ENCODE measurements at places on chromosomes 3 and 15.

DNA sequence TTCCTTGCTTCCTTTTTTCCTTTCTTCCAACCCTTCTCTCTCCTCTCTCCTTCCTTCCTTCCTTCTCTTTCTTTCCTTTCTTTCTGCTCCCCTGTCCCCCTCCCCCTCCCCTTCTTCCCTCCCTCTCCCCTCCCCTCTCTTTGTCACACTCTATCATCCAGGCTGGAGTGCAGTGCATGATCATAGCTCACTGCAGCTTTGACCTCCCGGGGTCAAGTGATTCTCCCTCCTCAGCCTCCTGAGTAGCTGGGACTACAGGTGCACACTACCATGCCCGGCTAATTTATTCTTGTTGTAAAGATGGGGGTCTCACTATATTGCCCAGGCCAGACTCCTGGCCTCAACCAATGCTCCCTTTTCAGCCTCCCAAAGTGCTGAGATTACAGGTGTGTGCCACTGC, 18.7 kb downstream of the NFKBIZ start:
- no peak for DNase-seq

GRCh38 chr15:29403772-29404171, 134.2 kb upstream of the NSMCE3 start:
- no peak for DNase-seq

- DNase-seq = no peak
Observed at GRCh38 chr3:139974809-139975425, 39.9 kb downstream of the CLSTN2 start.

DNA sequence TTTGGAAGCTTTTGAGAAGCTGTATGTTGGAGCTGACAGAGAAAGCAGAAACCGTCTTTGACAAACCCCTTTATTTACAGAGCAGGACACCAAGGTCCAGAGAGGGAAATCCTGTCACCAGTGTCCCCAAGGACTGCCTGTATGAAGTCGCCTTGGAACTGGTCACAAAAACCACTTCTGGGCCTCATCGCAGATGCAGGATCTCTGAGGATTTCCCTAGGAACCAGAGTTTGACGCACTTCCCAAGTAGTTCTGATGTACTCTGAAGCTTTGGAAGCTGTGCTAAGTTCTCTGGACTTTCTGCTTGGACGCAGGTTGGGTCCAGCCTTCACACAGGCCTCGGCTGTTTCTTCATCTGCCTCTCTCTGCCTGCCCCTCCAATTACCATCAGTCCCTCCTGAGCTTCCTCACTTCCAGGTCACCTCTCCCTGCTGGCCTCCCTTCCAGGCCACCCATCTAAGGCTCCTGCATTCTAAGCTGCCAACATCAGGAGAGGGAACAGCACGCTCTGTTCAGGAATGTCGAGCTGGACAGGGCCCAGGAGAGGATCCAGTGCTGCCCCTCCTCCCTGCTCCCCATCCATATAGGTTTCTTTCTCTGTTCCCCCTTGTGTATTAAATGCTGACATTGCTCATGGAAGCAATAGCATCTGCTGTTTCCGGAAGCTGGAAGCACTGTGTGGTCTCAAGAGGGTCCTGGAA, 270.8 kb downstream of the OPA1 start:
- DNase-seq = no peak

DNA sequence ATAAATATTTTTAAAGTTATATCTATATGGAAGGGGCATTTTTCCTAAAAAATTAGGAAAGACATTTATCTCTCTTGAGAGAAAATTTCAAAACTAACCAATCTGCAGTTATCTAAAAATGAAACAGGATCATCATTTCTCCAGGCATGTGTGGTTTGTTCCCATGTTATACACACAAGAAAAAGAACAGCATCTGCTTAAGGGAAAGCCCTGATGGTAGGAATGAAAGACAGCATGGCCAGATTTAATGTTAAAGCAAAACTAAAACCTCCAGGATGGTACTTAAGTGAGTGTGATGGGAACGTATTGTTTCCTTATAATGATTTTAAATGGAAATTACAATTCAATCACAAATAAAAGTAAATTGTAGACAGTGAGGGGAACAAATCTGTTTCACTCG, 46.2 kb upstream of the GYG1 start:
- no peak for DNase-seq

DNA sequence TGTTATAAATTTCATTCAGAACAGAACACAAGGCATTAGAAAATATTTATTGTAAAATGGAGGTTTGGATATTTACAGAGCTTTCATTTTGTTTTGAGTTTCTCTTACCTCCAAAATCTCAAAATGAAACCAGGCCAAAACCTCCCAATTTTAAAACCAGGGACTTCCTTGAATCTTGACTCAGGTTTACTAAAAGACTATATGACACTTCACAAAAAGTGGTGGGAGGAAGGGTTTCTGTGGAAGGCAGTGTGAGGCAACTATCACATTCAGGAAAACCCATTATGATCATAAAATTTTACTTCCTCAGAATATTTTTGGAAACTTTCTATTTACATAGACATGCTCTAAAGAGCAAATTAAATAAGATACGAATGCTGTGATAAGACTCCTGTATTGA, 205.8 kb upstream of the EOMES start:
- DNase-seq = no peak

- DNase-seq = no peak
Observed at GRCh38 chr15:56369234-56369633, 4.0 kb downstream of the TEX9 start.

- DNase-seq = peak; percentile 76
Observed at GRCh38 chr3:52238761-52239701, at the start of gene TWF2. Gene TWF2 (minus strand): TSS chr3:52239158. CDS start chr3:52239016, 142 bp downstream.

DNA sequence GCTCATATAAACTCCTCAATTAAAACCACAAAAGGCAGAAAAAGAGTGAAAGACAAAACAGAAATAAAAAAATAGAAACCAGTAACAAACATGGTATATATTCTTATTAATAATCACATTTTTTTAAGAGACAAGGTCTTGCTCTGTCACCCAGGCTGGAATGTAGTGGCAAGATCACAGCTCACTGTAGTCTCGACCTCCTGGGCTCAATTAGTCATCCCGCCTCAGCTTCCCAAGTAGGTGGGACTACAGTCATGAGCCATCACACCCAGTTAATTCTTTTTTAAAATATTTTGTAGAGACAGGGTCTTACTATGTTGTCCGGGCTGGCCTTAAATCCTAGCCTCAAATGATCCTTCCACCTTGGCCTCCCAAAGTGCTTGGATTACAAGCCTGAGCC, 37.1 kb downstream of the FAM240A start:
- DNase-seq = no peak

GRCh38 chr3:193732391-193732790, 139.4 kb downstream of the OPA1 start:
- no peak for DNase-seq

GRCh38 chr3:46132565-46132964, 75.5 kb downstream of the CCR1 start:
- no peak for DNase-seq

DNA sequence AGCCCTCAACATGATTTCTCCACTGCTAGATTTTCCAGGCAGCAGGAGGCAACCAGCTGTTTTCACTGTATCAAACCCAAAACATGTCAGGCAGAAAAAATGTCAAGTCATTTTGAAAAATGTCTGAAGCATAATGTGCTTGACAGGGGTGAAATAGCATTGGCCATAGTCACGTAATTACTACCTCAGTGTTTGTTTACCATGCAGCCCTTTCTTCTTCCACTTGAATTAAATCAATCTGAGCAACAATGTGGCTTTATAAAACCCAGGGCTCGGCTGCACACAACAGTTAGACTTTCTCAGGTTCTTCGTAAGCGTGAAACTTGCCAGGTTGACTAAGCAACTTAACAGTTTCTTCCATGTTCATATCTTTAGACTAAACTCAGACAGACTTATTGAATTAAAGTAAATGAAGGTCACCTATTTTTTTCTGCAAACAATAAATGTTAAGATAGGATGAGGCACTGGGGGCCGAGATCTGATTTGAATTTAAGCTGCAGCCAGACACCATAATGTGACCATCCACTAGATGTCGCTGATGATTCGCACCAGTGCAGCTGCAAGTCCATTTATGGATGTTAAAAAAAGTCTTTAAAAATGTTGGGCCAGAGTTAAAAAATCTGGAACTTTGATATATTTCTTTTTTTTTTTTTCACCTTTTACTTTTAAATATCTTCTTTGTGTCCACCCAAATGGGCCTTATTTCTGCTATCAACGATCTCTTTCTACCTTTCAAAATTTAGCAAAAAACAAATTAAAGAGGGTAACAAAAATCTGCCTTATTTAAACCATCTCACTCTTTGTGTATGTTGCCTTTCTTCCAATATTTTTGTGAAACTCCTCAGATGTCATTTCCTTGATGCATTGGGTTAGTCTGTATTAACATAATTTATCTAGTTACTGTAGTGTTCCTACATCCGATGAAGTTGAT, 305.9 kb downstream of the CACNA2D3 start:
- DNase-seq = no peak

GRCh38 chr3:182732232-182733015, 60.9 kb upstream of the ATP11B start:
- DNase-seq = no peak

DNA sequence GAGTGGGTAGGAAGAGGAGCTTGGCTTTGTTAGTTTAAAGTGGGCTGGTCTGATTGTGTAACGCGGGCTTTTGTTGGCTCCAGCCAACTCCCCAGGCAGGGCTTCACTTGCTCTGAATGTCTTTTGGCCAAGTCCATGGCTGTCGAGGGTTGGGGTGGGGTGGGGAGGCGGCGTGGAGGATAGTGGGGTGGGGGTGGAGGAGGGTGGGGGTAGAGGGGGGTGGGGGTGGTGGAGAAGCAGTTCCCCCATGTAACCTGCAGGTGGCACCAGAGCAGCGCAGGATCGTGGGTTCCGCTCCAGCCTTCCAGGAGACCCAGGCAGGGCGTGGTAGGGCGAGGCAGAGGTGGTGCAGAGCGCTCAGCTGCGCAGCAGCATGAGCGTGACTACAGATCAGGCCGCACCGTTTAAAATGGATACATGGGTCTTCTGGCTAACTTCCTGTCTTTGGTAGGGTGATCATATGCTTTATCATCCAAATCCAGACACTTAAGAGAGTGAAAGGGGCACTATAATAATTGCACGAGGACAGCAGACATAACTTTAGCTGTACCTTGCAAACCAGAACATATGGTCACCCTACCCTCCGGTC, 28.3 kb downstream of the GOLGA6A start:
- peak; percentile 29 for DNase-seq

- DNase-seq = no peak
Observed at GRCh38 chr15:67531379-67531914, 10.5 kb downstream of the C15orf61 start.

DNA sequence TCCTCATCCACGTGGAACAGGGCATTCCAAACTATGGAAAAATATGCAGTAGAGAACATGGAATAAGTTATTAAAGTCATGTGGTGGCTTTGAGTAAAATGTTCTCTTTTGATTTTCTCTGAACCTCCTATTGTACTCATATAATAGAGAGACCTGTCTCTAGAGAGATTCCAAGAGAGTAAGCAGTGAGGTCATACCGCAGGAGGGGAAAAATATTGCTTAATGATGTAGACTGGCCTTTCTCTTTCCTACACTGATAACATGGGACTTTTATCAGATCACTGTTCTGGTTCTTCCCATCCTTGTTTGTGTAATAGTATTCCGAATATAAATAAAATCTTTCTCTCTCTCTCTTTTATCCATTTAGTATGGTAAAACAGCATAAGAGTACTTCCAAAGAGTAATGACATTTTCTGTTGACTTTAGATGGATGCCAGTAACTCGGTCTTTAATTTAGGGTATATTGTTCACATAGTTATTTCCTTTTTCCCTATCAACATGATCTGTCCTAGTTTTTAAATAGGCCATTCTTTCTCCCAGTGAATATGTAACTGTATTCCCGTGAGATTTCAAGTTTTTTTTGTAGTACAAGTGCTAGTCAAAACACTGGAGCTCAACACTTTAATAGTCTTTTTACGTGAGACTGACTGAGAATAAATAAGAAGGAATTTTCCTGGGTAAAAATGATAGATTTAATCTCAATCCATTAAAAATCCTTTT, 814.0 kb upstream of the LMCD1 start:
- DNase-seq = no peak

- DNase-seq = no peak
Observed at GRCh38 chr3:71805199-71805598, 20.3 kb upstream of the PROK2 start.

DNA sequence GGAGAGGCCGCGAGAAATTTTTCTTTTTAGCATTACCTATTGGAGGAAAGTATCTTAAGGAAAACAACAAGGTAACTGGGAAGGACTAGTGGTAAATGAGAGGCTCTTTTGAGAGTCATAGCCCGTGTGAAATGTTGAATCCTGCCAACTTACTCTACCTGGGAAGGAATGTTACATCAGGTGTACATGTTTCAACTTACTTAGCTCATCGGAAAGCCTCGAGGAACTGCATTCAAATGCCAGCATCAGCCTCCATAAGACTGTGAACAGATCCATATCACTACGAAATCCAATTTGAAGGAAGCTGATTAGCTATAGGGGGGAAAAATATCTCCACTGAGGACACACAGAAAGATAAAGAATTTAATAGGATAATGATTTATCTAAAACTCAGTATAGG, 72.3 kb upstream of the PDZRN3 start:
- DNase-seq = no peak

DNA sequence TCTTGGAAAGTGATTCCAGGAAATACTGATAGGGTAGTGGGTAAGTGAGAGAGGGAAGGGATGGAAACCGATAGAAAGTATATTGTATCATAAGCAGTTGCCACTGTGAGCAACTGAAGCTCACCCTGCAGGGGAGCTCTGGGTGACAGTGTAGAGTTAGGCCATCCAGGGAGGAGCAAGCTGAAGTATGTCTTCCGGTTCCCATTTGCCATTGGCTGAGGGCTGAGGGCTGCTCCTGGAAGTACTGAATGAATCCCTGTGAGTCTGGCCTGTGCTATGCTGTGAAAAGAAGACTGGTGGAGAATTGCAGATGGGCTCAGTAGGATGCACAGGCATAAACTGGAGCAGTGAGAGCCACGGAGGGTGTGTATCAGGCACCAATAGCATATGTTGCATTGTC, 348.3 kb downstream of the MFSD1 start:
- DNase-seq = no peak

DNA sequence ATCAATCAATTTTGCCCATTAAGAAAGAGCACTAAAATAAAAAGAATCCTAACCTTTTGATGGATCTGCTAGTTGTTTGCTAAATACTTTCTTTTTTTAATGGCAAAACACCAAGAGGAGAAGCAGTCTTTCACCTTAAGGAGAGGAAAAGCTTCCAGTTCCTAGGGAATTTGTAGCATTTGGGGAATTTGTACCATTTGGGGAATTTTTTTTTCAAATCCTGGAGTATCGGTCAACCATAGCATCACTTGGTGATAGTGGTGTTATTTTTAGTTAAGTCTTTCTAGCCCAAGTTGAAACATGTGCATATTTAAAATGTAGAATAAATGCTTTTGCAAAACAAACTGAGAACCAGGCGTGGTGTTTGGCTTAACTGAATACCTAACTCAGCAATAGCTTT, 117.5 kb upstream of the SEMA6D start:
- no peak for DNase-seq

GRCh38 chr3:151787626-151788025, 26.3 kb upstream of the AADAC start:
- no peak for DNase-seq

GRCh38 chr3:45528429-45528828, 66.1 kb upstream of the LIMD1 start:
- DNase-seq = no peak

- no peak for DNase-seq
Observed at GRCh38 chr3:191120447-191121298, 78.4 kb upstream of the OSTN start.

Measured in stimulated activated CD8-positive, alpha-beta memory T cell treated with anti-CD3 and anti-CD28 coated beads, Interleukin-15, amount 100 ng/mL, for 24 hours (primary cell).